ENCODE measurements at places on chromosomes 4 and X.

DNA sequence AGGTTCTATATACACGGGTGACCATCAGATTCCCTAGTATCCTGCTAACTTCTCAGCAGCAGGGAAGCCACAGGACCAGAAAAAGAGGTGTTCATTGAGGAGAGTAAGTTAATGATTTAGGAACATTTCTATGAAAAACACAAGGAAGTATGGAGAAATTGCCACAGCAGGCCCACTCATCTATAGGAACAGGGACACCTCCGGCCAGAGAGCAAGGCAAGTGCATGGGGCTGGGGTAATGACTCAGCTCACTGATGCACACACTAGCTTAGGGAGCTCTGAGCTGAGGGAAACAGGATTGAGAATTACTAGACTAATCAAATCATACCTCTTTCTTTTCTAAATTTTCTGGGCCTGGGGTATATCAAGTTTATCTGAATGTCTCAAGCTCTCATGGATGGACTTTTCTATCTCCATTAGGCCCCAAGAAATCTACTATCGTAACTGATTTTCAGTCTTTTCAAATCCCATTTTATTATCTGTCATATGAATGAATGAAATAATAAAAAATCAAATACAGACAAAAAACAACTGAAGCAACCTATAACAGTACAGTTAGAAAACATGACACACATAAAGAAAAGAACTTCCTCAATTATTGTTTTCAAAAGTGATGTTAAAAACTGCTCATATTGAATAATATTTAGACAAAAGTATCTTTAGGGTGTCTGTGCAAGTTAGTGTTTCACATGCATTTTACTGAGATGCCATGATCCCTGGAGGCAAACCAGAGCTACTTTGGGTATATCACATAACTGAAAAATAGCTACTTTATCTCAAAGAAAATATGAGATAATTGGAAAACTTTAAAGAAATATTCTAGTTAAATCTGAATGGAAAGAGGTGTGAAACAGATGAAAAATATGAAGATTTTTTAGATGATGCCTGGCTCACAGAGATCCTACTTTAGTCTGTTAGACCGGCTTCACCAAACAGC lies 89.8 kb downstream of the FBXO8 start:
- DNase-seq = no peak

GRCh38 chrX:6768881-6769280 lies 234.0 kb upstream of the VCX3A start:
- DNase-seq = no peak

DNA sequence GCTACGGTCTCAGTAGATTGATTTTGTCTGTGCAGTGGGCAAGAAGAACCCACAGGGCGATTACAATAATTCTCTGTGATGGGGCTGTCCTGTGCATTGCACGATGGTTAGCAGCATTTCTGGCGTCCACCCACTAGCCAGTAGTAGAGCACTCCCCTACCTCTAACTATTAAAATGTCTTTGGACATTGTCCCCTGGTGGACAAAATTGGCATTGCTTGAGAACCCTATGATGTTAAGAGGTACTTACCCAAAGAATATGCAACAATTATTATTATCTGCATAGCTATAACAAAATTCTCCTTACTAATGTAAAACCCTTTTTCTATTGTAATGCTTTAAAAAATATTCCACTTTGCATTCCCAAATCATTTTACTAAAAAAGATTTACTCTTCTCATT lies 109.5 kb upstream of the VCX3A start:
- DNase-seq = no peak

DNA sequence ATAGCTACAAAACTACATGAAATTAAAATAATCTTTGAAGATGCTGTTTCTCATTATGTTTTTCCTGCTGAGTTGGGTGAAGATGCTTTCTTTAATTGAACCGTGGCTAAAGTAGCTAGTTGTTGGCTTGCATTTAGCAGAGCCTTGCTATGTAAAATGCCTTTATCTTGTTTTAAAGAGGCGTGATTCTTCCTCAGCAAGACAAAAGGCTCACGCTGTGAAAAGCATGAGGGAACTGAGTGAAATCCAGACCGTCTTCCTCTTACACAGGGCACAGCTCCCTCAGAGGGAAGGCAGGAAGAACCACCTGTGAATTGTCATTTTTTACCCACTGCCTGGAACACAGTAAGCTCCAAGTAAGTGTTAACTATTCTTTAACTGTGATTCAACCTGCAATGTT lies 39.0 kb upstream of the ZNF518B start:
- DNase-seq = no peak

DNA sequence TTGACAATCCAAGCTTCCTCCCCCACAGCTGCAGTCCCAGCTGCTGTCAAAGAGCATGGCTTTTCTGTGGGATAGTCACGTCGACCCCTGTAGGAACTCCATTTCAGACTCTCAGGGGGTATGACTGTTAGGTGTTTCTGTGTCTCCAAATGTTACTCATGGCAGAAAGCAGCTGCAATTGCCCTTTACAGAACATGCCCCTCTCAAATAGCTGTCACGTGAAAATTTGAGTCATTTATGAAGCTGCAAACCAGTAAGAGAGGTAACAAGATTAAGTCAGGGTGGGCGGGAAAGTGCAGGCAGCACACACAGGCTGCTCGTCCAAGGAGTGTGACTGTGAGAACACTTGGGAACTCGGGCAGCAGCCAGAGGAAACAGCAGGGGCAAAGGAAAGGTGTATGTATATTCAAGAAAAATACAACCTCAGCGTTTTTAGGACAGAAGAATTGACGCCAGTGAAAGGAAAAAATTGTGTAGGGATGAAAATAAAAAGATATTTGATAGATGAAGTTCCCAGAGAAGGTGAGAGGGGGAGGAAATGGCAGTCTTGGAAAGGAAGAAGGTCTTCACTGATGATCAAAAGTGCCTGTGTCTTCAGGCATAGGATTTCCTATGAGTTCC lies 66.5 kb upstream of the TMEM184C start:
- no peak for DNase-seq

- no peak for DNase-seq
These were observed 9.6 kb upstream of the MAP7D3 start for GRCh38 chrX:136260776-136261175.

Measured in activated CD4-positive, alpha-beta T cell treated with anti-CD3 and anti-CD28 coated beads, Interleukin-2, amount 50 U/mL, for 4 hours (primary cell).